ENCODE measurements at places on chromosomes 3 and 15.

GRCh38 chr3:113212150-113212843 lies 940 bp downstream of the BOC start:
- no peak for DNase-seq

GRCh38 chr3:69354948-69355347 lies 30.9 kb downstream of the FRMD4B start:
- no peak for DNase-seq

DNA sequence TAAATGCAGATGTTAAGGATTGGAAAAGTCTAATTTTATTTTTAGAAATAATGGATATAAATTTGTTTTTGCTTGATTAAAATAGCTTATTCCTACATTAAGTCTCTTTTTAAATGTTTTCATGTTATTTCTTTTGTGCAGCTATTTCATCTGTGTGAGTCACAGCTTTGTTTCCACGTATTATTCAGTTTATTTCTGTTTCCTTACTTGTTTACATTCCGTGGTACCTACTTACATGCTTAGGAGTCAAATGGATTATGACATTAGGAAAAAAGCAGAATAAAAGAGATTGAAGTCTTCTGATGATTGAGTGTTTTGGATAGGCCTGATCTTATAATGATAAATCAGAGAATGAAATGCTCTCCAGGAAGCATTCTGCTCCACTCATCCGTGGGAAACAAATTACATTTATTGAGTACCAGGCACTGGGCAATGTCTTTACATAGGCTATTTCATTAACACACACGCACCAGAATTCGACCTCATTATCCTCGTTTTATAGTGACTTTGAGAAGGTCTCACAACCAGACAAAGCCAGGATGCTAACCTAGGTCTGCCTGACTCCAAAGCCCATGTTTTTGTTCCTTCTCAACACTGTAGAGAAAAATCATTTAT lies 38.1 kb upstream of the RASA2 start:
- DNase-seq = no peak

GRCh38 chr3:113844622-113845222 lies 6.1 kb downstream of the GRAMD1C start:
- no peak for DNase-seq

GRCh38 chr3:126721246-126721645 lies 17.2 kb downstream of the CHCHD6 start:
- no peak for DNase-seq

- DNase-seq = no peak
Observed at GRCh38 chr3:156291272-156292123, 171.1 kb downstream of the KCNAB1 start.

DNA sequence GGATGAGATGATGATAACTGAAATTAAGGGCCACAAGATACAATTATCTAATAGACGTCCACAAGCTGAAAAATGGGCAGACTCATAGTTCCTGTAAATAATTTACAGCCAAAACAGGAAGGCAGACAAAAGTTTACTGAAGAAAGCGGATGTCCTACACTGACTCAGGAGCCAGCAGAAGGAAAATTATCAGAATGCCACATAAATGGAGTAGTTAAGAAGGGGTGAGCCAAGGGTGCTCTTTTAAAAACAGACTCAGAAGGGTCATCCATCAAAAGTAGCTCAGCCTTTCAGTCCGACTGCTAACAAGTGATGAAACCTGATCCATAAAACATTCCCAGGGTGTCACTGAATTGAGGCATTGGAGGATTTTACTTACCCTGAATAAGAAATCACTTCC lies 39.8 kb downstream of the TUSC7 start:
- DNase-seq = no peak

DNA sequence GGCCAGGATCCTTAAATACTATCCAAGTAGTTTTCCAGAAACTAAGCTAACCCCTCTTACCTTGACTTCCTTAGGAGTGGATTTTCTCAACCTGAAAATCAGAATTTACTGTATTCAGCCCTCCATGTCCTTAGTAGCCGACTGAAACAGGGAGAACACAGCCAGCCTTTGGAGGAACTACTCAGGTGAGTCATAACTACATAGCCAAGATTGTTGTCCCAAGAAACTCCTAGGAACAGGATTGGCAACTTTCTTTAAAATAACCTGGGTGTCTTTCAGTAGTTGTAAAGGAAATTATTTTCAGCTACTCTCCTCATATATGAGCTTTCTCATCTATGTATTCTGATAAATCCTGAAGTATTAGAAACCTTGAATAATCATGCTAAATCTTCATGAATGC lies 22.3 kb downstream of the FANCD2OS start:
- DNase-seq = no peak

GRCh38 chr3:186976837-186977750 lies 46.8 kb downstream of the ST6GAL1 start:
- DNase-seq = no peak

DNA sequence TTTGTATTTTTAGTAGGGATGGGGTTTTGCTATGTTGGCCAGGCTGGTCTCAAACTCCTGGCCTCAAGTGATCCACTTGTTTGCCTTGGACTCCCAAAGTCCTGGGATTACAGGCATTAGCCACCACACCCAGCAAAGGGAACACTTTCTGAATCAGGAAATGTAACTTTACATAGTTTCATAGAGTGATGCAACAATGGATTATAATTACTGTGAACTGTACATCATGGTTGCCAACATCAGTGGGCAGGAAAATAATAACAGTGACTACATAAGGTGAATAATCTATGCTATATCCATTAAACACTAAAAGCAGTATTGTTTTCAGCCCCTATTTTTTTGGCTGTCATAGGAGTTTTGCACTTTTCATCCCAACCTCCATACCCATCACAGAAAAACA lies 5.0 kb upstream of the KPNA1 start:
- no peak for DNase-seq

DNA sequence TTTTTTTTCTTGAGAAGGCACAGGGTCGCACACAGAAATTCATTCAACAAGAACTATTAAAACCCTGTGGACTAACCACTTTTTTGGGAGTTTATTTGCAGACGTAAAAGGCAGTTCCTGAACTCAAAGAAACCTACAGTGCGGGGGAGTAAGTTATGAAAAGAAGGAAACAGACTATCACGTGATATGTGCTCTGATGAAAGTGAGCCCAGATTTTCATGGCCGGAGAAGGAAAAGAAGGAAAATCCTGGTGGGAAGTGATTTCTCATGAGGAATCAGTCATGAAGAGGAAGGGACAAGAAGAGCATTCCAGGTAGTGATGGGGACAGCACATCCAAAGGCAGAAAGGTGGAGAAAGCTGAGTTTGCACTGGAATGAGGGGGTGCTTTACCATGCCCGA lies 26.1 kb downstream of the SEMA6D start:
- no peak for DNase-seq

GRCh38 chr3:66048051-66048395 lies 9.3 kb upstream of the MAGI1 start:
- DNase-seq = no peak

DNA sequence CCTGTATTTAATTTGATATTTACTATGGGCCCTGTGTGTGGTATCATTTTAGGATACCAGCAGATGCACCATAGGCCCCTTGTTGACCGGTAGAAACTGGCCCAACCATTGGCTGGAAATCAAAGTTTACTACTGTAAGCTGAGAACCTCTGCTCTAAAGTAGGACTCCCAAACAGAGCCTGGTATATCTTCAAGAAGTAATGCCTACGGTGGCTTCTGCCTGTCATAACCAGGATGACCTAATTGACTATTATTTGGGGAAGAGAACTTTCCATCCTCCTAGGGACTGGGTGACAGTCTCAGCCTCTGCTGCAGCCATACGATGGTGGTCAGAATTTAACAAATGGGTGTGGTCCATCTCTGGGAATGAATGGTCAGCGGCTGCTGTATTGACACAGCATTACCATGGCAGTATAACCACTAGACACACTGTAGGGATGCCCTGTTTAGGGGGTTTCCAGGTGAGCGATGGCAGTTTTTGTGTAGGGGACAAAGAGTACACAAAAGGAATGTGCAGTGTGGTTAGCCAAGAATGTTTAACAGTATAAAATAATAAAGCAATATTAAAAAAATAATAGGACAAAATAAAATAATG lies 37.3 kb downstream of the RARB start:
- no peak for DNase-seq

GRCh38 chr3:135033737-135034136 lies 238.7 kb downstream of the EPHB1 start:
- no peak for DNase-seq

GRCh38 chr3:124281453-124282316 lies 289.8 kb upstream of the ROPN1 start:
- DNase-seq = no peak

GRCh38 chr3:149605902-149606301 lies 51.9 kb downstream of the WWTR1 start:
- DNase-seq = no peak

DNA sequence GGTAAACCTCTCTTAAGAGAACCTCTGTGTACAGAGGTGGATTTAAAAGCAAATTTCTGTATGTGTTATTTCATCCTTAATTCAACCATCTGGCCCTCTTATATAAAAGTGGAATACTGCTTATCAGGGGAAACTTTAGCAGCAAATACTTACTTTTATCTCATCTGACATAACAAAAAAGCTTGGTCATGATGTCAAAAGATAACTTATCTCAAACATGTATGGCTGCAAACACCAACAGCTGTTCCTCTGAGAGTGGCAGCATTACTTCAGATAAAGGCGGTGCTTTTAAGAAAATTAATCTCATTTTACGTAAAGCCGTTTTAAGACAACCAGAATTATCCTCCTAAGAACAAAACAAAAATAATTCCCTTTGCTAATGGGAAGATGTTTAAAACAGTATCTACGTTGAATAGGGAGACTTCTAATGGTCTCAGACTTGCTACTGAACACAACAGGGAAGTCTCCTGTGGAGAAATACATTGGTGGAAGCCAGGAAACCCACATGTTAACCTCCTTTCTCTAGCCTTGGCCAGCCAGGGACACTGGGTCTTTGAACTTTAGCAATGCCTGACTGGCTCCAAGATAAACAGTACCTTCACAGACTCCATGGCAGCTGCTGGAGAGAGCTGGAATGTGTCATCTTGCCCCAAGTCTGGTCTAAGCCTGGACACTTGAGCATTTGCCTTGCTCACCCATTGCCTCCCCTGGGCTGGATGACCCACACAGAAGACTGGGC lies 18.1 kb downstream of the ARRDC4 start:
- no peak for DNase-seq

- DNase-seq = no peak
Observed at GRCh38 chr3:180612364-180612763, 10.4 kb downstream of the TTC14 start.

- DNase-seq = no peak
Observed at GRCh38 chr15:79169526-79170133, 79.0 kb upstream of the RASGRF1 start.

DNA sequence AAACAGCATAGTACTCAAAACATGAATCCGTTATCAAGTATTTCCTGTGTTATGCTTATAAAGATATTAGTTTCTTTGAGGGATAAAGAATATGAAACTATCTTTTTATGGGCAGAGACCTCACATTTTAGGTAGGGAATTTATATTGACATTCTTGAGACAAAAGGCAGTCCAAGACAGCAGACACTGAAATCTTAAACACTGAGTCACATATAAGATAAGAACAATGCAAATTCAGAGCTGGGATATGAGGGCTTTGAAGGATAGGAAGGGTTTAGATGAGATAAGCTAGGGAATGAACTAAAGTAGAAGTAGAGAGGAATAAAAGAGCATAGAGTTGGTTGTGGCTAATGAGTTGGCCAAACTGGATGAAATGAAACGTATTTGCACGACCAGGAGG lies 58.4 kb downstream of the ASTE1 start:
- DNase-seq = no peak

DNA sequence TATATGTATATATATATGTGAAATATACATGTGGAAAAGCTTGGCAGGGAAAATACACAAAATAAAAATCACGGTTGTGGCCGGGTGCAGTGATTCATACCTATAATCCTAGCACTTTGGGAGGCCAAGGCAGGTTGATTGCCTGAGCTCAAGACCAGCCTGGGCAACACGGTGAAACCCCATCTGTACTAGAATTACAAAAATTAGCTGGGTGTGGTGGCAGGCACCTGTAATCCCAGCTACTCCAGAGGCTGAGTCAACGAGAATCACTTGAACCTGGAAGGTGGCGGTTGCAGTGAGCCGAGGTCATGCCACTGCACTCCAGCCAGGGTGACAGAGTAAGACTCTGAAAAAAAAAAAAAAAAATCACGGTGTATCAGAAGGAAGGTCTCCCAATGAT lies 20.8 kb upstream of the ARHGEF3 start:
- DNase-seq = no peak

DNA sequence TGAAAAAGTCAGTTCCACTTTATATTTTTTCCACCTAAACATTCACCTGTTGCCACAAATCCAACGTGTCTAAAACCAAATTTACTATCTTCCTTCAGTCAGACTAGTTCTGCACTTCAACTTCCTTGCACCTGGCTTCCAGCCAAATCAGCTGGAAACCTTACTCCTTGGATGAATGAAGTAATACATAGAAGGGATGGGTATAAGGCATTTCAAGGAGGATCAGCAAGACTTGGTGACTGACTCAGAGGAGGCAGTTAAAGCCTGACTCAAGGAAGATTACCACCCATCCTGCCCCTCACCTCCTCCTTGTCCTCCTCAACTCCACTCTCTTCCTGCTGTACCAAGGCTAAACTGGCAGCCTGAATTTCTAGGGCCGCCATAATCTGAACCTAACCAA lies 37.1 kb downstream of the QTRT2 start:
- DNase-seq = no peak

DNA sequence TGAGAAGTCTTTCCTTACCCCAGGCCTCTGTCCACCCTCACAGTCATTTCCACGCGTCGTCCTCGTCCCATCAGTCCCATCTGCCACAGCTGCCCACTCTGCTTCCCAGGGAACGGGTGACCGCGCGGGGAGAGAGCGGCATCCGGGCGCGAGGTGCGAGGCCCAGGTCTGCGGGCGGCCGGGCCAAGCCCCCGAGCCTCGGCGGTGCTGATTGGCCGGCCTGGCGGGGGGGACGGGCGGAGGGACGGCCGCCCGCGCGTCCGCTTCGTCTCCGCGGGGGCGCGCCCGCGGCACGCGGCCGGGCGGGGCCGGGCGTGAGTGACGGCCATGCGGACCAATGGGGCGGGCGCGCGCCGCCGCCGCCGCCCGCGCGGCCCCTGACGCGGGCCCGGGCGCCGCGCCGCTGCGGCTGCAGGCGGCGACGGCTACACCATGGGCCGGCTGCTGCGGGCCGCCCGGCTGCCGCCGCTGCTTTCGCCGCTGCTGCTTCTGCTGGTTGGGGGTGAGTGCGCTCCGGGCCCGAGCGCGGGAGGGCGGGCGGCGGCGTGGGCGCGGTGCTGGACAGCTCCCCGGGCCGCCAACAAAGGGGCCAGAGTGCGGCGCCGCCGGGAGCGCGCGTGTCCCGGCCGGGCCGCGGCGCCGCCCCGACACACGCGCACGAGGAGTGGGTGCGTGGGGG lies at the start of gene PODXL2:
TSS of gene PODXL2 (plus strand) at position 398 of the 679 bp plus-strand sequence. CDS start at position 433, 35 bp downstream.
- no peak for DNase-seq

DNA sequence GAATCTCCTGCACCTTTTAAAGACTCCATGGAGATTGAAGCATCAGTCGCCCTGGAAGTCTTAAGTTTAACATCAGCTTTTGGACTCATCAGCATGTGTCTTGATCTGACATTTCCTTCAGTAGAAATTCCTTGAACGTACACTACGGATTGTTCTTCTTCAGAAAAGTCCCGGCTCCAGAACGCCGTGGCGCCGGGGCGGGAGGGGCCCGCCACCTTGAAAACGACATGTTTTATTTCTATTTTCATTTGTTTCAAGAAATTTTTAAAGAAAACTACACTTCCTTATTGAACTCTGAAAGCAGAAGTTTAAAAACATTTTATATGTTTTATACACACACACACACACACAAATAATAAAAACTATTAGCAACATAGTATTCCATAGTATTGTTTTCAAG lies 32.6 kb upstream of the RAP2B start:
- DNase-seq = no peak

- no peak for DNase-seq
Observed at GRCh38 chr15:65072617-65073016, 3.9 kb upstream of the KBTBD13 start.
